ENCODE measurements at places on chromosomes 1 and 21. TPM values are rescaled to one million over a fixed set of nuclear protein-coding genes. Genes with fewer than 3 reads are reported as not detected.

- no peak for DNase-seq
These were observed 293.5 kb downstream of the MRPL39 start for GRCh38 chr21:25313829-25314228.

The DYNLT5 gene
- total RNA-seq, result 5.9 TPM

The SH2D1B gene
- total RNA-seq, result 1.9 TPM

- no peak for DNase-seq
These were observed 655.4 kb downstream of the LTN1 start for GRCh38 chr21:28337315-28337714.

The IGSF3 gene
- total RNA-seq, result 15.8 TPM

The AGT gene
- total RNA-seq, result 0.86 TPM

Data from lower lobe of right lung (tissue), 2 donors.